ENCODE measurements at places on chromosomes 2 and 18. TPM values are rescaled to one million over a fixed set of nuclear protein-coding genes. Genes with fewer than 3 reads are reported as not detected.

Gene CYRIA
- total RNA-seq, result 1.3 TPM

Gene IL36A
- not detected for total RNA-seq

Gene CNGA3
- total RNA-seq, result not detected

Gene SLC39A6
- 10.6 TPM for total RNA-seq

Gene MFSD2B
- 0.28 TPM for total RNA-seq

Gene GAL3ST2
- 1.9 TPM for total RNA-seq

Gene TMX3
- 33.3 TPM for total RNA-seq

Data from CD4-positive, alpha-beta T cell (primary cell).